ENCODE measurements at places on chromosomes 13 and 19.

GRCh38 chr19:22600690-22601648 lies 33.2 kb upstream of the ZNF492 start:
- DNase-seq: no peak

- no peak for DNase-seq
These were observed at the start of gene FFAR3 for GRCh38 chr19:35357867-35358573. Gene FFAR3, plus strand, starts transcription at chr19:35358460. Its CDS starts 431 bp downstream, at chr19:35358891.

DNA sequence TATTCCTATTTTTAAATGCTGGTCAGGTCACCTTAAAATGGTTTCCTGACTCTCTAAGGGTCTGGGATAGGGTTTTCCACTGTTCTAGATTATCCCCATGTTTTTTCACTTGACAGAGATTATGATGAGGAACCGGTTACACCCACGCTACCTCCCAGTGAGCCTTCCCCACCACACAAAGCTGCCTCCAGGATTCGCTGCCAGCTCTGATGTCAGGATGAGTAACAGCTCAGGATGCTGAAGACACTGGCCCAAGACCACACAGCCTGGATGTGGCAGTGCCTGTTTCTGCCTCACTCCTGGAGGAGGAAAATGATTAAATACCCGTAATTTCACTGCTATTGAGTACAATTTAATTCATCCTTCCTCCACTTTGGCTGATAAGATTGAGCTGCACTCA lies 22.9 kb downstream of the ZNF114 start:
- no peak for DNase-seq

- no peak for DNase-seq
These were observed 21.9 kb downstream of the CEBPA start for GRCh38 chr19:33280351-33280921.

- peak; percentile 34 for DNase-seq
These were observed 108.0 kb downstream of the URI1 start for GRCh38 chr19:30049846-30050667.

DNA sequence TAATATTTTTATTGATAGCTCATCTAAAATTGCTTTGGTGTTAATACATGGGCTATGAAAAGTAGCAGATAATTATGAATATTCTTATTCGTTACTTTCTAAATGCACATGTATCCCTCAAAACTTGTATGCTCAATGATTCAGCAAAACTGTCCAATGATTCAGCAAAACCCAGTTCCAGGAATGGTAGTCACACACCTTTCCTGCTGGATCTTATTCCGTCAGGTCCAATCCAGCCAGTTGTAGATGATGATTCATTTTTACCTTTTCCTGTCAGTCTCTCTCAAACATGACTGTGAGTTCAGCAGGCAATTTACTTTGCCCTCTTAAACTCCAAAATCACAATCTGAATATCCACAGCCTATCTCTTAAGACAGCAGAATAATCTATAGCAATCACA lies 1082.6 kb downstream of the EFNB2 start:
- DNase-seq: no peak

Measured in HAP-1 (cell line).